Activated effector memory CD4-positive, alpha-beta T cell treated with anti-CD3 and anti-CD28 coated beads, Interleukin-2, amount 50 U/mL, for 16 hours (primary cell): ENCODE measurements at places on chromosomes 13 and 19.

GRCh38 chr19:32555786-32556185 lies 25.2 kb upstream of the PDCD5 start:
- no peak for DNase-seq

DNA sequence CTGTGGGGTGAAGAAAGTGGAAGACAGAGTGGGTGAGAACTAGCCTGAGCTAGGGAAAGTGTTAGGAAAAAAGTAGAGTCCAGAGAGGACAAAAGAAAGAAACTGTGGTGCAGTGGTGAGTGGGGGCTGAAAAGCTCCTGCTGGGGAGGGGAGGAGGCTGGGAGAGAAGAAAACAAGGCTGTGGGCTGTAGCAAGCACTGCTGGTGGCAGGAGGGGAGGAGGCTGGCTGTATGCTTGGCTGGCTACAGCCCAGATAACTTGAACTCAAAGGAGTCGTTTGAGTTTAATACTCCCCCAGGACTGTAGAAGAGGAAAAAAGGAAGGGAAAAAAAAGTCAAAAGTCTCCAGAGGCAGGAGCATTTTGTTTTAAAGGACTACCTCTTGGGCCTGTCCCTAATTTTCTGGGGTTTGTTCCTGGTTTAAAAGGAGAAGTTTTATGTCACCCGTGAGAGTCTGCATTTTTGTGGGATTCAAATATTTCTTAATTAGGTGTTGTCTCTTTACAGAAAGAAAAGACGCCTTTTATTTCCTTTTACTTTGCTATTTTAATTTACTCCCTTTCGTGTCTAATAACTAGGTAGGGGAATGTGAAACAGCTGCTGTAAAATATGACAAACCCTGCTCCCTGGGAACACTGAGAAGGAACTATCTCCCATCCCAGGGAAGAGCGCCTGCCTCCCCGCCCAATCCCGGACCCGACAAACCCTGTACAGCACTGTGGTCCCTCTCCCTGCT lies 21.7 kb downstream of the ZIC5 start:
- DNase-seq, result peak; percentile 10

- no peak for DNase-seq
These were observed 4.6 kb upstream of the PNMA8A start for GRCh38 chr19:46475986-46476385.

DNA sequence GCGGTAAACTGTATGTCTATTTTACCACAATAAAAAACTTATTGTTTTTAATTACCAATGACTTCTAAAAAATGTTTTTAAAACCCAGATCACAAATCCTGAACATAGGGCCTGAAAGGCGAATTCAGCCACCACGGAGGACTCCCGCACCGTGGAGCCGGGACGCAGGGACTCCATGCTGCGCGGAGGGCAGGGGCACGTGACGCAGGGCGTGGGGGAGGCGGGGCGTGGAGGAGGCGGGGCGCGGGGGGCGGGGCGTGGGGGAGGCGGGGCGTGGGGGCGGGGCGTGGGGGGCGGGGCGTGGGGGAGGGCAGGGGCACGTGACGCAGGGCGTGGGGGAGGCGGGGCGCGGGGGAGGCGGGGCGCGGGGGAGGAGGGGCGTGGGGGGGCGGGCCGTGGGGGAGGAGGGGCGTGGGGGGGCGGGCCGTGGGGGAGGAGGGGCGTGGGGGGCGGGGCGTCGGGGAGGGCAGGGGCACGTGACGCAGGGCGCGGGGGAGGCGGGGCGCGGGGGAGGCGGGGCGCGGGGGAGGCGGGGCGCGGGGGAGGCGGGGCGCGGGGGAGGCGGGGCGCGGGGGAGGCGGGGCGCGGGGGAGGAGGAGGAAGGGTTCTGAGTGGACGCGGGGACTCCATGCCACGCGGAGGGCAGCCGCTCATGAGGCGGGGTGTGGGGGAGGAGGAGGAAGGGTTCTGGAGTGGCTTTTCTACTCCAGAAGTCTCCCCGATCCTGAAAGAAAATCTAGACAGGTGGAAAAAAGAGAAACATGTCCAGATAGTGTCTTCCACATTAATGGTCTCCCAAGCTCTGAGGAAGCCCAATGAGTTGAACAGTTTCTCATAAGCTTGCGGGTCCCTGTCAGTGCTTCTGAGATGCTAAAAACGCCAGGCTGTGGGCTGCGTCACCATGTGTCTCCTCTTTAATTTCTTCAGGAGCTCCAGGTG lies 4.4 kb upstream of the PROZ start:
- DNase-seq, result peak; percentile 92

DNA sequence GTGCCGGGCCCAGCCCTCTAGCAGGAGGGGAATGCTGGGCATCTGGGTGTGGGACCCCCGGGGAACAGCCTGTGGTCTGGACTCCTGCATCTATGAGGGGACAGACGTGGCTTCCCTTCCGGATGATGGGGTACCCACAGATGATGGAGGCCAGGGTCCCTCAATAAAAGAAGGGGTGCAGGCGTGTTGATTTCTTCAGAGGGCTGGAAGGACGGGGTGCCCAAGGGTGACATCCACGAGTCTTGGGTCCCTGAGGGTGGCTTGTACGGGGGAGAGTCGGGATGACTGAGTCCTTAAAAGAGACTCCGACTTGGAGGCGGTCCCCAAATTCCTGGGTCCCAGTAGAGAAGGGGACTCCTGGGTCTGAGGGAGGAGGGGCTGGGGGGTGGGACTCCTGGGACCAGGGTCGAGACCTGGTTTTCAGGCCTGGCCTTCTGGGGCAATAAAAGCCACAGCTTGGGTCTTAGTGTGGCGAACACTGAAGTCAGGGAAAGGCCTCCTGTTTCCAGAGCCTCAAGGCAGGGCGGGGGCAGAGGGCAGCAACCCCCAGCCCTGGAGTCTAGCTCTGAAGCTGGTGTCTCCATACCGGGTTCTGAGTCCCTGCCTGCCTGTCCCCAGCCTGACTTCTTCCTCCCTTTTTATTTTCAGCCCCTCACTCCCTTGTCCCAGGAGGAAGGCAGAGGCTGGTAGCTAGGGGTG lies 459 bp upstream of the GRIN2D start:
- no peak for DNase-seq

DNA sequence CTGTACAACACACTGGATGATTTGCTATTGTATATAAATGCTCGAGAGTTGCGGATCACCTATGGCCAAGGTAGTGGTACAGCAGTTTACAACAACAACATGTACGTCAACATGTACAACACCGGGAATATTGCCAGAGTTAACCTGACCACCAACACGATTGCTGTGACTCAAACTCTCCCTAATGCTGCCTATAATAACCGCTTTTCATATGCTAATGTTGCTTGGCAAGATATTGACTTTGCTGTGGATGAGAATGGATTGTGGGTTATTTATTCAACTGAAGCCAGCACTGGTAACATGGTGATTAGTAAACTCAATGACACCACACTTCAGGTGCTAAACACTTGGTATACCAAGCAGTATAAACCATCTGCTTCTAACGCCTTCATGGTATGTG lies 21.5 kb downstream of the OLFM4 start:
- DNase-seq, result no peak

DNA sequence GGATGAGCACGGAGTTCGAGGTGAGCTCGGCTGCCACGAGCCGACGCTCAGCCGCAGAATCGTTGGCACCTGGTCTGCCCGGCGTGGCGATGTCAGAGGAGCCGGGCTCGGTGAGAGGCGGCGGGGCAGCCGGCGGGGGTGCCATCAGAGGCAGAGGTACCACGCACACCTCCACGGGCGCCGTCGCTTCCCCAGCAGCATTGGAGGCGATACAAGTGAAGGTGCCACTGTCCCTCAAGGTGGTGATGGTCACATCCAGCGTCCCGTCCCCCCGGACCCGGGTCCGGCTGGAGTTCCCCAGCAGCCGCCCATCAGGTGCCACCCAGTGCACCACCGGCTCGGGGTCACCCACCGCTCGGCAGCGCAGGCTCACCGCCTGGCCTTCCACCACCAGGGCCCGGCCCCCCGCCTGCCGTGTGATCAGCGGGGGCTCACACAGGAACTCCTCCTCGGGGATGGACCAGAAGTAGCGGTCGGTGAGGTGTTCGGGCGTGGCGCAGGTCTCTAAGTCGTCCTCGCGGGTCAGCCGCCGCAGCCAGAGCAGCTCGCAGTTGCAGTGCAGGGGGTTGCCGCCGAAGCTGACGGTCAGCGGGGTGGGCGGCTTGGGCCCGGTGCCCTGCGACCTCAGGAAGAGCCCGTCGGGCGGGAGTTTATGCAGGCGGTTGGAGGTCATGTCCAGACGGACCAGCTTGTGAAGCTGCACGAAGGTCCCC lies 6.5 kb downstream of the LRFN1 start:
- no peak for DNase-seq

DNA sequence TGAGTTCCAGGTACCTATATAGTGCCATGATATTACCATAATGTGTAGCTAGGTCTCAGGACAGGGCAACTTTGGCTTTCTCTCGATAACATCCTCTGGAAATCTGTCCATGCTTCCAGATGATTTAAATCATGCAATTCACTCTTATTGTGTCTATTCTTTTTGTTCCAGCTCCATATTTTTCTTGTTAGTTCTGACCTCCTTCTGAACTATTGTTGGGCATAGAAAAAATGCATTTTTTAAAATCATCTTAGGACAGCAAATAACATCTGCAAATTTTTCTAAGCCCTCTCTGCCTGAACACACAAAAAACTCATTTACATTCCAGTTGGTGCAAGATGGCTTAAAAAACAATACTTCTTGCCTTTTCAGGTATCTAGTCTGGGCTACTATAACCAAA lies 1561.0 kb upstream of the MIR17HG start:
- DNase-seq, result no peak

- no peak for DNase-seq
These were observed 16.7 kb upstream of the RXFP2 start for GRCh38 chr13:31722673-31723072.

GRCh38 chr19:5292453-5292821 lies 48.2 kb downstream of the PTPRS start:
- DNase-seq, result no peak

DNA sequence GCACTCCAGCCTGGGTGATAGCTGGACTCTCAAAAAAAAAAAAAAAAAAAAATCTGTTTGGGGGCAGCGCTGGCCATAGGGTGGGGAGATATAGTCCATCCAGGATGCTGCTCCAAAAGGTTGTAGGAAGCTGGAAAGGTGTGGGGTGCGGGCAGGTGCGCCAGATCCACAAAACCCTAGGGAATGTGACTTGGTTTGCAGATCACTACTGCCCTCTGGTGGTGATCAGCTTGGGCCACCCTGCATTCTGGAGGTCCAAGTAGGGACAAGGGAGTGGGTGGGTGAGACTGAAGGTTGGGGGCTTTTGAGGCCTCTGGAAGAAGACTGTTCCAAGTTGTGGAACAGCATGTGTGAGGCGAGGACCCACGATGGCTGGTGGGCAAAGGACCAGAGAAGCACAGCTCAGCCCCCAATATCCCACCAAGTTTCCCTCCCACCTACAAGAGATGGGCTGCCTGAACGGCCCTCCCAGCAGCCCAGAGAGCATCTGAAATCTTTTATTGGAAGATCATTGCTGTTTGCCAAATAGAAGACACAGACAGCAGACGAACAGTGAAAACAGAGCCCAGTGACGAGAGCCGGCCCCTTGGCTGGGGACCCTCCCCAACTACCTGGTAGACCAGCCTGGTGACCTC lies 10.4 kb upstream of the TYK2 start:
- DNase-seq, result peak; percentile 86

DNA sequence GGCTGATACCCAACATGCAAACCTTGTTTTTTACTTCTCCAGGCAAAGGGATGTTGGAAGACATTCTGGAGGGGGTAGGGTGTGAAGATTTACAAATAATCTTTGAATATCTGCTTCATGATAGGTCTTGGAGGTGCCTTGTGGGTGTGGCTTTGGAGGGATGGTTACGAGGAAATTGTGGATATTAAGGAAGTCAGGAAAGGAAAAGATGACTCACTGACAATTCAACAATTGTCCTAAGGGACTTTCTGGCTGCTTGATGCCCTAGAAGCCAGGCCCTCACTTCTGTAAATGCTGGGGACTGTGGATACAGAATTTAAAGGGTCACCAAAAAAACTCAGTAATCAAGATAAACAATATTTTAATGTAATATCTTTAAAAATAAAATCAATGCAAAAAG lies 37.4 kb upstream of the ZNF527 start:
- no peak for DNase-seq

DNA sequence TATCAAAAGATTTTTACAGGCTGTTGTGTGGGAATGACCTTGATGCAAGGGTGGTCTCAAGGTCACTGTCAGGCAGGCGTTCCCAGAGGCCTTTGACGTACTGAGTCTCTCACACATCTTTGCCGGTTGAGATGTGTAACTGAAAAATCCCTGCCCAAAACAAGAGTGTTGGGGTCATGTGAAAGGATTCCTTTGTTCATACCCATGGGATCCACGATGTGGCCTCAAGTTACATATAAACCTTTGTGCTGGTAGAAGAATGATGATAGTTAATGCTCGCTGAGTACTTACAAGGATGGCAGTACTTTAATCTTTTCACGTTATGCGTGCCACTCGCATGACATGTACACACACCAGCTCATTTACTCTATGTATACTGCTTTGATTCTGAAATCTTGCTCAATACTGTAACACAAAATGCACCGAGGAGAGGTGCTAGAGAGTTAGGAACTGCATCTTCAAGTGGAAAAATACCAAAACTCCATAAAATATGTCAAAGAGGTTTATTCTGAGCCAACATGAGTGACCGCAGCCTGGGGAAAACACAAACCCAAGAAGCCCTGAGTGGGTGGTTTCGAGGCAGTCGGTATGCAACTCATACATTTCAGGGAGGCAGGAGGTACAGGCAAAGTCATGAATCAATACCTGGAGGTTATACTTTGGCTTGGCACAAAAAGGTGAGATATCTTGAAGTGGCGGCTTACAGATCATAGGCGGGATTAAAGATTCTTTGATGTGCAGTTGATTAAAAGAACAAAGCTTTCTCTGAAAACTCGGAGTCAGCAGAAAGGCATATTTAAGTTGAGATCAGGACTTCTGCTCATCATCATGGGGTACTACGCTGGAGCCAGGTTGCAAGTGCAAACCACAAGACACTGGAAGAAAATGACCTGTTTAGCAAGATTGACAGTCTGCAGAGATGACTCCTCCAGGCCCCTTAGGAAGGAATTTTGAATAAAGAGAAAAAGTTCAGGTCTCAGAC lies 87.4 kb upstream of the ARHGEF7 start:
- no peak for DNase-seq

GRCh38 chr19:35704218-35704617 lies at the start of gene ZBTB32:
Gene ZBTB32 (plus strand): TSS chr19:35704558. CDS start chr19:35714627, 10,069 bp downstream.
- DNase-seq, result no peak

- DNase-seq, result peak; percentile 52
These were observed 77.9 kb downstream of the SOX1 start for GRCh38 chr13:112144616-112145550.
